ENCODE measurements at places on chromosomes 11 and 22.
A peak's percentile ranks its signal among the peaks of the same experiment; 100 is the strongest.

DNA sequence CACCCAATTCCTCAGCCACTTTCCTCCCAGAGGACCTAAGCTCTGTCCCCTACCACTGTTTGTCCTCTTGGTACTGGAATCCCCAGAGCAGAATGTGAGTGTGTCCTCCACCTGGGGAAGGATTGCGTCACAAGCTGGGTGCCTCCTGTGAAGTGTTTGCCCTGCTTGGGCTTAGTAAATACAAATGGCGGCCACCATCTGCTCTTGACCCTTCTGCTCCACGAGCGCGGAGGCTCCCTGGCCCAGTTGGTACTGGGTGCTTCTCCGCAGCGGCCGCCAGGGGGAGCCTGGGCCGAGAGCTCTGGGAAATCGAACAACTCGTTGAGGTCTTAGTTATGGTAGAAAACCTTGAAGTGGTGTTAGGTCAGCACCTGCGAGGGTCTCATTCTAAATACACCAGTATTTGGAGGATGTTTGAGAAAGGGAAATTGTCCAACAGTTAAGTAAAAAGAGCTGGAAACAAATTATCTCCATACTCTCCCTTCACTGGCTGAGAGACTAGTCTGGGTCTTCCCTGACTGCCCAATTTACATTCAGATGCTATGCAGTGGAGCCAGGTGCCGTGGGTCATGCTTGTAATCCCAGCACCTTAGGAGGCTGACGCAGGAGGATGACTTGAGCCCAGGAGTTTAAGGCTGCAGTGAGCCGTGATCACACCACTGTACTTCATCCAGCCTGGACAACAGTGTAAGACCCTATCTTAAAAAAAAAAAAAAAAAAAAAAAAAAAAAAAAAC lies 74.6 kb upstream of the TEAD1 start:
- DNase-seq = no peak

- no peak for DNase-seq
These were observed 4.7 kb downstream of the OR5AP2 start for GRCh38 chr11:56637500-56637899.

GRCh38 chr11:61639816-61640443 lies 40.3 kb upstream of the DAGLA start:
- no peak for DNase-seq

DNA sequence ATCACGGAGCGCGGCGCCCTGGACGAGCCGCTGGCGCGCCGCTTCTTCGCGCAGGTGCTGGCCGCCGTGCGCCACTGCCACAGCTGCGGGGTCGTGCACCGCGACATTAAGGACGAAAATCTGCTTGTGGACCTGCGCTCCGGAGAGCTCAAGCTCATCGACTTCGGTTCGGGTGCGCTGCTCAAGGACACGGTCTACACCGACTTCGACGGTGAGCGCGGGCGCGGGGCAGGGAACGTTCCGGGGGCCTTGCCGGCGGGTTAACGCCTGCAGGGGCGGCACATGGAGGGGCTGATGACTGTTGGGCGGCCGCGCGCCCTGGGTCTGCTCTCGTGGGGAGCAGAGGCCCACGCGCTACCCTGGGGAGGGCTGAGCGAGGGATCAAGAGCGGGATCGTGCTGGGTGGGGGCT lies 1.0 kb downstream of the PIM3 start:
- DNase-seq = no peak

GRCh38 chr11:85805387-85805786 lies 5.6 kb downstream of the SYTL2 start:
- DNase-seq = no peak

- DNase-seq = peak; percentile 53
These were observed 4.9 kb downstream of the LTO1 start for GRCh38 chr11:69670158-69670845.

DNA sequence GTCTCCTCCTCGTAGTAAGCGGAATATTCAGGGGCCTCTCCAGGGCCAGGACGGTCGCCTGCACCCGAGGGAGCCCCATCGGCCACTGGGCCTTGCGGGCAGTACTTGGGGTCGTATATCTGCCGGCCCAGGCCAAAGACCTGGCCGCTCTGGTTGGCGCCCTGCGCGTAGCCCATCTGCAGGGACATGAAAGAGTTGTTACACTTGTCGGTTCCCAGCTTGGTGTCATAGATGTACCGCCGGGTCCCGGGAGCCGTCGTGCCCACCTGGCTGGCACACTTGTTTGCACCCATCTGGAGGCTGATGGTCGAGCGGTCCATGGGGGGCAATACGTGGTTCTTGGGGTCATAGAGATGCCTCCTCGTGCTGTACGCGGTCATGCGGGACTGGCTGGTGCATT lies 19.4 kb upstream of the SPATA19 start:
- no peak for DNase-seq

GRCh38 chr11:102192349-102193066 lies 82.3 kb downstream of the YAP1 start:
- no peak for DNase-seq

GRCh38 chr22:37752189-37753087 lies 55.3 kb upstream of the GCAT start:
- no peak for DNase-seq

DNA sequence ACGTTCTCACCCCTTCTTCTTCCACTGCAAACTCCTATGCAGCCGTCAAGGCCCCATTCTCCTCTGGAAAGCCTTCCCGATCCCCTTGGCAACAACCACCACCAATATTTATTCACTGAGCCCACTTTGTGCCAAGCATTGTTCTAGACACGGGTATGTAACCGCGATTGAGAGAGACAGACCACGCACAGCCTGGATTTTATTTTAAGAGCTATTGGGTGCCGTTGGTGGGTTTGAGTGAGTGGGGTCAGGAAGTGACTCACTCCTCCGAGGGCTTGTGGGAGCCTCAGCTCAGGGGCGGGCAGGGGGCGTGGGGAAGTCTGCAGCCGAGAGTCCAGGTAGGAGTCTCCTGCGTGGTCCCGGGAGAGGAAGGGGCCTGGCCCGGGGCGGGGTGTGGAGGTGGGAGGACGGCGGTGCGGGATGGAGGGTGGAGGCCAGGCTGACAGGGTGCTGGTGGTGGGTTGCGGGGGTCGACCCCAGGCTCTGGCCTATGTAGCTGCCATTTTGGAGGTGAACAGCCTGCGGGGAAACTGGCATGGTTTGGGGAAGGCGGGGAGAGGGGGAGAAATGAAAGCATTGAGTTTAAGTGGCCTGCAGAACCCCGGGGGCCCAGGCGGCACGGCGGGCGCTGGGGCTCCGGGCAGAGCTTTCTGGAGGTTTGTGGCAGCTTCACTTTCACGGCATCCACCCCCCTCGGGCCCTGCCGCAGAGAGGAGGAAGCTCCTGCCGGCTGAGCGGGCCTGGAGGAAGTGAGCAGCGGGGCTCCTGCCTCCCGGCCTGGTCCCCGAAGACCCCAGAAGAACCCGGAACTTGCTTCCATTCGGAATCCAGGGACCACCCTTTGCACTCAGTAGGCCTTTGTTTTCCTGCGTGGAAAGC lies 547 bp downstream of the PARVG start:
- DNase-seq = peak; percentile 42

- DNase-seq = no peak
These were observed 13.6 kb upstream of the SREBF2 start for GRCh38 chr22:41819257-41819656.

DNA sequence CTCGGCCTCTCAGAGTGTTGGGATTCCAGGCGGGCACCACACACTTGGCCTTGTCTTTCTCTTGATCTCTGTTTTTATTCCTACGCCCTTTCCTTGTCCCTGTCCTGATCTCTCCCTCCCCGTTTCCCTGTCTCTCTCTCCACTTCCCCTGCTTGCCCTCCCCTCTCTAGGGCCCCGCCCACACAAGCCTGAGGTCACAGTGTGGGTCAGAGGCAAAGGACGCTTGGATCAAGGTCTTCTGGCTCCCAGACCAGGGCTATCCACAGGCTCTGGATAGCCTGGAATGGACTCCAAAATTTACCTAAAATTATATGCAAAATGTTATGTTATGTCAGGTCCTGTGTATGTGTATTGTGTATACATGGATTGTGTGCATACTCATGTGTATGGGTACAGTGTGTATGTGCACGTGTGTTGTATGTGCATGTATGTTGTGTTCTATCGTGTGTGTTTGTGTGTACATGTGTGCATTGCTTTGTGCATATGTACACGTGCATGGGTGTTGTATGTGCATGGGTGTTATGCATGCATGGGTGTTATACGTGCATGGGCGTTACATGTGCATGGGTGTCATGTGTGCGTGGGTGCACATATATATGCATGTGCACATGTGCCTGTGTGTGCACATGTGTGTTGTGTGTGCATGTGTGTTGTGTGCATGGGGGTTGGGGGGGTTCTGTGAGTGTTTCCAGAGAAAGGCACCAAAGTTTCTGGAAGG lies 38.3 kb downstream of the TP53I11 start:
- no peak for DNase-seq

GRCh38 chr11:96319898-96320656 lies 22.9 kb downstream of the MAML2 start:
- no peak for DNase-seq

DNA sequence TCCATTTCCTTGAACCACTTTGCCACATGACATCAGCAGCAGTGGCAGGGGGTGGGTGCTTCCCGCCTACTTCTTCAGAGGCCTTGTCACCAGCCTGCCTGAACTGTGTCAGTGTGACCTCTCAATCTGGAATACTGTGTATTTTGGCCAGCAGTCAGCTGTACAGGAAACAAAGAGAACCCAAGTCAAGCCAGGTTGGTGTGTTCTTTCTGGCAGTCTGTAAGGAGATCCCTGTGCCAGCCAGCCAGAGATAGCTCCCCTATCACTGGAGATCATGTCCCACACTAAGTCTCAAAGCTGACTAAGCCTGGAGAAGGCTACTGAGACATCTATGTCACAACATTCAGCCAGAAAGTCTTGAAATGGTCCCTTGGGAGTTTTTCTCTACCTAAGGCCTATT lies 142.1 kb downstream of the TRPC6 start:
- no peak for DNase-seq

GRCh38 chr11:41377709-41378394 lies 81.6 kb downstream of the LRRC4C start:
- DNase-seq = no peak

DNA sequence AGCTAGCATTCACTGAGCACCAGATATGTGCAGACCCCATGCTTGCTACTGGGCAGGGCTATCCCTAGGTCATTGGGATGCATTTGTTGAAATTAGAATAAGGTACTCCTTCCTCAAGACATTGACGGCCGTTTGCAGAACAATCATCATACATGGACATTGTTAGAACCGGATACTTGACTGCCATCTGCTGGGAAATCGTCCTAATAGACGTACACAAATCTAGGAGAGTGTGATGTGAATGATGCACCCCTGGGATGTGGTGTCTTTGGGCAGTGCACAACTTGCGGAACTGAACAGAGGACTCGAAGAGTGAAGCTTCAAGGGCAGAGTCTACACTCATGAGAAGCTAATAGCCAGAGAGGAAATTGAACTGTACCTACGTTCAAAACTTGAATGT lies 35.9 kb downstream of the MYO18B start:
- DNase-seq = no peak

GRCh38 chr22:35483730-35484129 lies 56.9 kb upstream of the RASD2 start:
- DNase-seq = no peak

- no peak for DNase-seq
These were observed 3.6 kb upstream of the MRPL23 start for GRCh38 chr11:1943576-1943975.

- no peak for DNase-seq
These were observed 32.7 kb downstream of the METTL15 start for GRCh38 chr11:28140689-28141455.

GRCh38 chr11:59501931-59502330 lies 1.4 kb upstream of the OR4D11 start:
- no peak for DNase-seq

DNA sequence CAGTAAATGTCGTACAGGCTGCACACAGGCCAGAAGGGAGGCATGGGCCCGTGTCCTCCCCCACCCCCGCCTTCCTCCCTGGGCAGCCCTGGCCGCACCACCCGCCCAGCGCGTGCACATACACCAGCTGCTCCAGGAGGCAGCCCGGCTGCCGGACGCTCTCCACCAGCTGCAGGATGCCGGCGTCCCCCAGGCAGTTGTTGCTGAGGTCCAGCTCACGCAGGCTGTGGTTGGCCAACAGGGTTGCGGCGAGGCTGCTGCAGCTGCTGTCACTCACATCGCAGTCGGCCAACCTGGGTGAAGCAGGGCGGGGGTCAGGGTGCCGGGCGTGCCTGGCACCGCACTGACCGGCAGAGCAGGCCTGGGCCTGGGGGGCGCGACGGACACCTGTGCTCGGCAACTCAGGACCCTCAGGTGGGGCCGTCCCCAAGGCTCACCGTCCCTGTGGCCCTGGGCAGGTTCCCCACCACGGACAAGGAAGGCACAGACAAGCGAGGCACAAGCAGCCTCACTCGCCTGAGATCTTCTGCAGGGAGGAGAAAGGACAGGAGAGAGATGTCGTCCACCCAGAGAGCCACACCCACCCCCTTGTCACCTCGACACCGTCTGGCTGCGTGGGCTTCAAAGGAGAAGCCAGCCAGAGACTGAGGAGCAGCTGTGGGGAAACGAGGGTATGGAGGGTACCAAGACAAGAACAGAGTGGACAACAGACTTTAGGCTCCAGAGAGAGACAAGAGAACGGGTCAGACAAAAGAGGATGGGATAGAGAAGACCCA lies 12.1 kb downstream of the RNH1 start:
- no peak for DNase-seq

DNA sequence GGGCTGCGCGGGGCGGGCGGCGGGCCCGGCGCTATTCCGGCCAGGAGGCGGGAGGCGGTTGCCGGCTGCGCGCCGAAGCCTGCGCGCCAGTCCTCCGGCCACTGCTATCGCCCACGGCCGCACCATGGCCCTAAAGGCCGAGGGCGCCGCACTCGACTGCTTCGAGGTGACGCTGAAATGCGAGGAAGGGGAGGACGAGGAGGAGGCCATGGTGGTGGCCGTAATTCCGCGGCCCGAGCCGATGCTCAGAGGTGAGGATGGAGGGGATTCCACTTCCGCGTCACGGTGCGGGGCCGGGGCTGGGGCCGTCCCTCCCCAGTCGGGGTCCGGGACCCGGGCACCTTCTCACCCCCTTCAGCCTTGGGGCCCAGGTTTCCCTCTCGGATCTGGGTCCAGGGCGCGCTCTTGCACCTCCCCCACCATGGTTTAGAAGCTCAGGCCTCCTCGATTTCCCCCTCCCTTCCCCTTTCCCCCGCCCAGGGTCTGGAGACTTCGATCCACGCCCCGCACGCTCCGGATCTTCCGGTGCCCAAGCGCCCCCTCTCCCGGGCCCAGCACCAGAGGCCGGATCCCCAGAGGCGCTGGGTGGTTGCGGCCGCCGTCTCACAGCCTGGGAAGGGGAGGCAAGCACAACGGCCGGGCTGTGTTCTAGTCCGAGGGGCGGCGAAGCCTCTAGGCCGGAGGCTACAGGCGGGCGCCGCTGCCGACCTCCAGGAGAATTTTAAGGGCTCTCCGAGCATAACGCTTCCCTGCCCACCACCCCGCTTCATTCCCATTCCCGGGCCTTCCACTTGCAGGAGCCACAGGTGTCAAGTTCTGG lies 517 bp downstream of the SPINDOC start:
- DNase-seq = peak; percentile 19

DNA sequence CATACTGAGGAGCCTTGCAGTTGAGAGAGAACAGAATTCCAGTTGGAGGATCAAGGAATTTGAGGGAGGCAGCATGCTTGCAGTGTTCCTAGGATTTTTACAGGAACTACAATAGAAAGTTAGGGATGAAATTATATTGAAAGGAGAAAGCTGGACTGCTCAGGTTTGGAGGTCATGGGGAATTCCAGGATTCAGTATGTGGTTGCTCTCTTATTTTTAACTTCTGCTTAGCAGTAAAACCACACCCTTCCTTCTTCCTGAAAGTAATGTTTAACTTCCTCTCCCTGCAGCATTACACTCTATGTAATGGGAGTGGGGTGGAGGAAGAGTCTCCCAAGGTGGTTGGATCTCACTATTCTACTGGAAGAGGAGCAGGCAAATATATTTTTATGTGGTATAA lies 31.3 kb downstream of the CTNND1 start:
- DNase-seq = no peak

- no peak for DNase-seq
These were observed 150.2 kb upstream of the POU2AF2 start for GRCh38 chr11:111095327-111095726.
